ENCODE measurements at places on chromosomes 4 and X. TPM values are rescaled to one million over a fixed set of nuclear protein-coding genes. Genes with fewer than 3 reads are reported as not detected.

Gene BEND4
- not detected for total RNA-seq

Gene PPEF2
- not detected for total RNA-seq

Gene HTN1
- total RNA-seq, result not detected

Gene CT45A3
- not detected for total RNA-seq

Gene CLDN34
- not detected for total RNA-seq

Gene DCHS2
- total RNA-seq, result not detected

Gene NIPAL1
- total RNA-seq, result 0.70 TPM

Gene DIAPH2
- 6.0 TPM for total RNA-seq

Gene RHOXF1
- not detected for total RNA-seq

Gene TLR10
- total RNA-seq, result 0.03 TPM

Gene ARHGAP10
- 14.9 TPM for total RNA-seq

Gene HMGN5
- total RNA-seq, result 2.3 TPM

Gene IQCM
- not detected for total RNA-seq

Gene SUV39H1
- 24.0 TPM for total RNA-seq
